ENCODE measurements at places on chromosomes 3 and 15.
A peak's percentile ranks its signal among the peaks of the same experiment; 100 is the strongest.

GRCh38 chr3:58009749-58010535 is 1.7 kb downstream of the FLNB start:
- DNase-seq = no peak

DNA sequence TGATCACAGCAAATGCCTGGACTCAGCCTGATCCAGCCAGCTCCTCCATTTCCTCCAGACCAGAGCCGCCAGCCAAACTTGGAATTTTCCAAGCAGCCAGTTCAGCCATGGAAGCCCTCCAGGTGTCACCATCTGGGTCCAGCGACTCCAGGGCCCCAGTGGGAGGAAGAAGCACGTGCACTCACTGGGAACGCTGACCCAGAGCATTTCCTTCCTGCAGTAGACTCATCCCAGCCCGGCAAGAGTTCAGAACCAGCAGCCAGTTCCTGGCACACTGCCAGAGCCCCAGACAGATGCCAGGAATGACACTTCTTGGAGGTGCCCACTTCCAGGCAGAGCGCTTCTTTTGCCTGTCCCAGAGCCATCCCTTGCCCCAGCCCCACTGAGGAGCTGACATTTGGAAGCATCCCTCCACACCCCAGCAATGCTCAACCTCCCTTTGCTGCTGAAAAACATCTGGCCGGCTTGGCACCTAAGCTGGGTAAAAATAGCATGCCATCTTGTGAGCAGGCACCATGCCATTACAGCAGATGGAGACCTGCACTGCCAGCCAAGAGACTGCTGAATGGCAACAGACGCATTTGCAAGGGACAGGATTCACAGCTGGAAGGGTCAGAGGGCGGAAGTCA is 460.3 kb upstream of the PROK2 start:
- DNase-seq = no peak

DNA sequence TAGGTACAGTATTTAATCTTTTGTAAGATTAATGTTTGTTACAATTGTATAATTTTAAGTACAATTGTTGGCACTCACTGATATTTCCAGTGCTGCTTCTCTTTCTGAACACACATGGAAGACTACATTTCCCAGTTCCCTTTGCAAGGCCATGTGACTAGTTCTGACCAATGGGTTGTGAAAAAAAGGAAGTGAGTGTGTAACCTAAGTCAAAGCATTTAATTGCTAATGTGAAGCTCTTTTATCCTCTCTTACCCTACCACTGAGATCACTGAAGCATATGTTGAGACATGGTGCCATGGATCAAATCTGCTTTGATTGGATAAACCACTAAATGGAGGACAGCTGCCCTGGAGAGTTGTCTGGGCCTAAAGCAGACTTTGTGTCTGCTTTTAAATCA is 83.9 kb upstream of the PLXND1 start:
- DNase-seq = no peak

DNA sequence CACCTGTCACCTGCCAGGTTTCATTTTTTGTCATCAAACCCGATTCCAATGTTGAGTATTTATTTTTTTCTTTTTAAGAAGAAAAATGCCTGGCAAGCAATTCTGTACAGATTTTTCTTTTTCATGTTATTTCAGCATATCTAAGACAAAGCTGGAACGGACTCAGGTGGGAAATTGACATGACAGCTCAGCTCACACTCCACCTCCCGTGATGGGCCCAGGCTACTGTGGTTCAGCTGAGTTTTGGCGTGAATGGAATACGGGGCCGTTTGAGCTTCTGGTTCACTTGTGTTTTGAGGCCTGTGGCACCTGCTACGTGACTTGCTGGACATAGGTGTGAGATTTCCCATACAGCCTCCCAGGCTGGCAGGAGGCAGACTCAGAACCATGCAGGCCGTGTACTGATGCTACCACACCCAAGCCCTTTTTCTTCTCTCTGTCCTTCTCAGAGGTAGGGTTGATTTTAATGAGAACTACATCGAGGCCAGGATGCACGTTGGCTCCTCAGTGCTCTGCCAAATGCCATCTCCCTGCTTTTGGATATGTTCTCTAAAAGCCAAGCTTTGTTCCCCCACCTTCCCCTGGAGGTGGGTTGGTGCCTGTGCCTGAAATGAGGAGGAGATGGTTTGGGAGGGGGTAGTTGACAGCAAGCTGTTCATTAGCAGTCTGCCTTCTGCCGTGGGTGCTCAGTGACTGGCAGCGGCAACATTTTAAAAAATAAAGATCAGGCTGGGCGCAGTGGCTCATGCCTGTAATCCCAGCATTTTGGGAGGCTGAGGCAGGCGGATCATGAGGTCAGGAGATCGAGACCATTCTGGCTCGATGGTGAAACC is 48.7 kb downstream of the TRAK1 start:
- DNase-seq = no peak

DNA sequence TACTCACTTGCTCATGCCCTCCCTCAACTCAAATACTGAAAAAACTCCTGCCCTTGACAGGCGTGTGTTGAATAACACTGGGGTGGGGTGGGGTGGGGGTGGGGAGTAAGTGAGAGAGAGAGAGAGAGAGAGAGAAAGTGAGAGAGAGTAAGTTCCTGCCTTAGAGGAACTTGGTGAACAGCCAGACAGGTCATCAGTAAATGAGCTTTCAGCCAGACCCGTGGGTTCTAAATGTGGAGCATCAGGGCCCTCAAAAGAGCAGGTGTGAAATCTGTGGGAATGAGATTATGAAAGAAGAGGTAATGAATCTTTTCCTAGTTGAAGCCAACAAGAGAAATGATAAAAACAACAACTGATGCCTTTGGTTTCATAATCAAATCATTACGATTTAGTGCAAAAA is 134.4 kb upstream of the FAM3D start:
- no peak for DNase-seq

DNA sequence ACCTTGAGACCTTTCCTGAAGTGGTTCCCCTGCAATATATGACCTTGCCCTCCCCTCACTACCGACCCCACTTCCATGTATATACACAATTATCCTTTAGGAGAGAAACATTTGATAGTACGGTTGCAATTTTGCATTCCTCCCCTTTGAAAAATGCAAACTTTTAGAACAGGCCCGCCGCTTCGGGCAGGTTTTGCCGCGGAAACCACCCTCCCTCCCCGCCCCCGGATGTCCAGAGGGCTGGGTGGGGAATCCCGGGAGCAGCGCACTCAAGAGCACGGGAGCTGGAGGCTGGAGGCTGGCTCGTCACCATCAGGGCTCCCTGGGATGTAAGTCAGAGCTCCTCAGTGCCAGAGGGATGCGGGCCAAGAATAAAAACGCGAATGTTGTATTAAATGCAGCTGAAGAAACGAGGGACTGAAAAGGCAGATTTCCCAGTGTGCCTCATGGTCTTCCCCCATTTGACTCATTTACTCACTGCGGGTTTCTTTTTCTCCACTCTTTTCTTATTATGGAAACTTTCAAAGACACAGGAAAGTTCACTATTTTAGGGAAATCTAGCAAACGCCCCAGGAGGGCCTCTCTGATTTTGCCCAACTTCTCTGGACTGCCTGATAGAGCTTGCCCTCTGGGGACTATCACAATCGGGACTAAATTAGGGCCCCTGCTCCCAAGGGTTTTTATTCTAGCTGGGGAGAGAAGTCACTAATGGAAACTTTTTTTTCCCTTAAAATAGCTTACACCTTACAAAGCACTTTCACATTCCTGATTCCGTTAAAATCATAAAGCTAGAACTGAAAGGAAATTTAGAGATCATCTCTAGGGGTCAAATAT is 2.9 kb upstream of the USP3 start:
- DNase-seq = peak; percentile 86

Measured in sciatic nerve (tissue), 2 donors.